Stimulated activated CD8-positive, alpha-beta memory T cell treated with anti-CD3 and anti-CD28 coated beads, Interleukin-4, amount 100 ng/mL, for 1 hour (primary cell): ENCODE measurements at places on chromosomes 3 and 15.

DNA sequence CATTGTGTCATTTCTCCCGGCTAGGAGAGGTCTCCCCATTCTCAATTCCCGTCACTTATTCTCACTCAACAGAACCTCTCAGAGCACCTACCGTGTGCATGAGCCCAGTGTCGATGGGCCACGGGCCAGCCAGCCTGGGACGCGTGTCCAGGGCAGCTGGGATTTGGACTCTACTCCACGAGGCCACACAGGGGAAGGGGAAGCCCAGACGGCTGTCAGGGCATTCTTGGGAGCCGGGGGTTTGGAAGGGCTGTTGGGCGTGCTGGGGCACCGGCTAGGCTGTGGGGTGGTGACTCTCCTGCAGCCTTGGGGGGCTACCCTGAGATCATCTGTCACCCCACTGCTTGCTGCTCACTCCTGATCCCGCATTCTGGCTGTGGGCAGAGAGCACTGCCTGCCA, 41.7 kb upstream of the PCSK6 start:
- no peak for DNase-seq

- no peak for DNase-seq
These were observed 47.0 kb upstream of the LRRFIP2 start for GRCh38 chr3:37221407-37221806.

DNA sequence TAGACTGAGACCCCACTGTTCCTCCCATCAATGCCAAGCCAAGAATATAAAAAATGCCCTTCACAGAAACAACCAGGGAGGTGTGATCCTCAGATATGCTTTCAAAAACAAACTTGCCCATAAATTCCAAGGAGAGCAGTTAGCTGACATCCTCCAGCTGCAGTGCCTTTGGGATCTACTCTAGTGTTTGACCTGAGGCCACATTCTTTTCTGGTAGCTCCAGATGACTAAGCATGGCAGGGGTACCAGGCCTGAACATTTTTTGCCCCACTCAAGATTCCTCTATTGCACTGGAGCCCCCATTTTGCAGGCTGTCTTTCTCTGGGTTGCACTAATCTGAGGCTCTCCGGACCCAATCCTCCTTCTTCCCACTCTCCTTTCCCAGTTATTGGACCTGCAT, 27.9 kb upstream of the ACP3 start:
- DNase-seq = no peak

- DNase-seq = no peak
These were observed 38.6 kb upstream of the SEC22A start for GRCh38 chr3:123163141-123163540.

DNA sequence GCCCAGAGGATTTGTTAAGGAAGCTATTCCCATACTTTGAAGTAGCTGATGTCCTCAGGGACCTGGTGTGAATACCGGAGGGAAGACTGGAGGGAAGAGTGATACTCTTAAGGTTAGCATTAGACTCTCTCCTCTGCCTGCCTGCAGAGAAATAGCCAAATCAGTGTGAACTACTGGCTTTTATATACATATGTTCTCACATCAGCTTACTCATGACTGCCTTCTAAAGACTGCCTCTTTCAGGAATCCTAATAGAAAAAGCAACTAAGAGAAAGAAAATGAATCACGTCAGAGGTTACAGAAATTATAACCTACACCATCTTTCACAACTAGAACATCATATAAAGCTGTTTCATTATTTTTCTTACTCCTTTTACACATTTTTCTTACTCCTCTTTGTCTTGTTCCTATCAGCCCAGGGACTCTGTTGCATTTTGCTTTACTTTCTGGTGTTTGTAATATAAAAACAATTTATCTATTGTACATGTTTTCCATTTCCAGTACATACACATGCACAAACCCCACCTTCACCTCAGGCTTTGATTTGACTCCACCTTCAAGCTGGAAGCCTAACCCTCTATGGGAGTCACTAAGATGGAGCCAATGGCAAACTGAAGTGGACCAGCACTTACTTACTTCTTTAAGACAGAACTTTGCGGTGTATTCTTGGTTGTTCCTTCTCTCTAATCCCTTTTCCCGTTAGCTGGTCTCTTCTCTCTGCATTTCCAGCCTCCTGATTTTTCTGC, 257.7 kb upstream of the UBE2E1 start:
- DNase-seq = no peak

- DNase-seq = no peak
These were observed 308.9 kb upstream of the TMCO5A start for GRCh38 chr15:37625576-37625975.

- DNase-seq = no peak
These were observed 58.1 kb downstream of the PDIA5 start for GRCh38 chr3:123124971-123125370.

GRCh38 chr3:72307438-72308115, 522.6 kb upstream of the PROK2 start:
- no peak for DNase-seq

GRCh38 chr3:134601539-134602439, 49.0 kb downstream of the KY start:
- DNase-seq = no peak

DNA sequence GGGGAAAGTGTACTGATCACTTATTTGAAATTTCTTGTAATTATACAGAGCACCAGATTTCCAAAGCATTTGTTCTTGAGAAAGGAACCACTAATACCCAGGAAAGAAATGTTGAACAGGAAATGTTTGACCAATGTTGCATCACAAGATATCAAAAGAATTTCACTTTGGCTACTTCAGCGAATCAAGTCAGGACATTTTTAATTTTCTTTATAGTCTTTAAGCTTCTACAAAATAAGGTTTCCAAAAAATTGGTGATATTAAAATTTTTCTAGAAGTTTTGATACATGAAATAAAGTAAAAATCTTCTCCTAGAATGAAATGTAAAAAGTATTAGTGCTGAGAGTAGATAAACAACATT, 421.9 kb downstream of the MECOM start:
- DNase-seq = no peak

DNA sequence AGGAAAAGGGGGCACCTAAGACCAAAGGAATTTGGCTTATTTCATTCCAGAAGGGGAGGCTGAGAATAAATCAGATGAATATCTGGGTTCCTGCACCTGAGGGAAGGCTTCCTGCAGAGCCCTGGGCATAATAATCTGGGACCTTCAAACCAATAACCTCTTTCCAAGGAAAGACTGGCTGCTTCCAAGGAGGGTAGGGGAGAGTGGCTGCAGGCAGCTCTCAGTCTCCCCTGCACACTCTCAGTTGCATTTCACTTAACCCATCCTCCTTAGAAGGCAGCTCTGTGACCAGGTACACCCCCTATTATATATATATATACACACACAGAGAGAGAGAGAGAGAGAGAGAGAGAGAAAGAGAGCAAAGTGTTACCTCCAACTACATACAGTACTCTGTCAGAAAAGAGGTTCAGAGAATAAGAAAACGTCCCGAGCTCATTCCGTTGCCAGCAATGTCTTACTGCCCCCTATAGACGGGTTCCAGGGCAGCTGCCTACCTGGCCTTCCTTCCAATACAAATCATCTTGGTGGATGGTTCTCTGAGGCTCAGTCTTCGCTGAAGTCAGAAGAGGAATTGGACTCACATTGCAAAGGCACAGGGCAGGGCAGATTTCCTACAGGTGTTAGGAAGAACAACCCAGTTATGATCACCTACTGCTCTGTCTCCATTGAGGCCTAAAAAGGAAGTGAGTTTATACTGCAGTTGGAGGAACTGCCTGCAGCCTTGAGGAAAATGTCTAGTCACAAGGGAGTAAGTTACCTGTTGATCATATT, 26.1 kb downstream of the CAPN3 start:
- no peak for DNase-seq

- no peak for DNase-seq
These were observed 40.2 kb downstream of the IDH2 start for GRCh38 chr15:90062023-90062442.

- no peak for DNase-seq
These were observed 30.9 kb downstream of the UBE2E1 start for GRCh38 chr3:23836536-23837230.

DNA sequence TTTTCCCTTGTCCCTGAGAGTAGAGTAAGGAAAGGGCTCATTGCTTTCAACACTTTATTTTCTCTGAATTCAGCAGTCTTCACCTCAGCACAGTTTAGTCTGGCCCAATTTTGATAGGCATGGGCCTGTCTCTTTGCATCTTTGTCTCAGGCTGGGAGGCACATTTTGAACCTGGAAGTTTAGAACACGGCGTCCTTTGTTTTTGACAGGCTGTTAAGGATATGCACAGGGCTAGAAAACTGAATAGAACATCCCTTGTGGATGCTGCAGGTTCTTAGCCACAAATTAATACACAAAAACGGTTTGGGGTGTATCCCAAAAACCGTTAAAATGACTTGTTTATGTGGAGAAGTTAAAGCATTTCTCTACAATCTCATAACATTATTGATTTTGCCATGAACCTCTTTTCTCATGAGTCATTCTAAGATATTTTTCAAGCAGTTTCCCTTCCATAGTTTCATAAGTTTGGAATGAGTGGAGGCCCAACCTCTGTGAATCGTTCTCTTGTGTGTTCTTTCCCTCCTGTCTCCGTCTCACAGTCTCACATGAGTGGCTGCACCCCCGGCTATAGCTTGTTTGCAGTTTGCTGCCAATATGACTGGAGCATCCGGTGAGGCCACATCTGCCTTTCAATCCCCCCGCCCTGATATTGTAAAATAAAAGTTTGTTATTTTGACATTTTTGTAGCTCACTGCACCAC, 192.9 kb upstream of the EIF1B start:
- DNase-seq = no peak

DNA sequence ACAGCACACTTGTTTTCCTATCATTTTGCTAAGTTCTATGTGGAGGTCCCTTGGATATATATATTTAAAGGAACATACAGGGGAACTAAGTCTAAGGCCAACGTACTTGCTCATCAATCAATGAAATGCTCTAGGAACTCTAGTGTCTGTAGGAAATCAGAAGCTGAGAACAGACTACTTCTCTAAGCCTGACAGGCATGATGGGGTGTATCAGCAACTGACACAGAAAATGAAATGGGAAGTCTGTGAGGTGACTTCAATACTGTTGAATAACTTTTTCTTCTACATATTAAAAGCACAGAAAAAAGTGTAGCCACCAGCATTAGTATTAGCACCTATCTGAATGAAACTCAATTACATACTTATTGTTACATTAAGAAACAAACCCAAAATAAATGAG, 56.9 kb upstream of the CSPG5 start:
- DNase-seq = no peak

- DNase-seq = no peak
These were observed 14.6 kb downstream of the MRPS25 start for GRCh38 chr3:15050405-15051092.

DNA sequence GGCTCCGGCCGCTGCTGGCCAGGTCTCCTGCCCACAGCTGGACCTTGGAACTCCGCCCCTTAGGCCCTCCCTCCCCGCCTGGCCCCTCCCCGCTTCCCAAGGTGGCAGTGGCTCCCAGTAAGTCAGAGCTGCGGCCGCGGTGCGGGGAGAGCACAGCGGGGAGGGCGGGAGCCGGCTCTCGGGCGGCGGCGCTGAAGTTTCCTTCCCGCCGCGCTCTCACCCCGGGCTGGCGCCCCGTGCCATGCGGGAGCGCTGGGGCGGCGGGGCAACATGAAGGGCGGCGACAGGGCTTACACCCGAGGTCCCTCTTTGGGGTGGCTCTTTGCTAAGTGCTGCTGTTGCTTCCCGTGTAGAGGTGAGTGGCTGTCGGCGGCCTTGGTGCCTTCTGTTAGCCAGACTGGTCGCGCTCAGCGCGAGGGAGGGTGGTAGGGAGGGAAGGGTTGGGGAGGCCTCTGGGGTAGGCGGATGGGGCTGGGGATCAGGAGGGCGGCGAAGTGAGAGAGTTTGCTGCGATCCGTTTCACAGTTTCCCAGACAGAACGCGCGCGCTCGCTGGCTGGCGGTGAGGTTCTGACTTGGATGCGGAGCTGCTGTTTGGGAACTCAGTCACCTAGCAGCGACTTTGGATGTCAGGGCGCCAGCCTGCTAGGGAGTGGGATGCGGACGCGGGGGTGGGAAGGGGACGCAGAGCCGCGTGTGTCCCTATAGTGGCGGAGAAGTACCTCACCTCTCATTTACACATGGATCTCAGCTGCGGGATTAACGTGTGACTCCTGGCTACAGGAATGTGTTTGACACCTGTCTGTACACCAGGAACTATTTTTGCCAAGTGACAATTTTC, 145.5 kb upstream of the UMPS start:
- DNase-seq = no peak

DNA sequence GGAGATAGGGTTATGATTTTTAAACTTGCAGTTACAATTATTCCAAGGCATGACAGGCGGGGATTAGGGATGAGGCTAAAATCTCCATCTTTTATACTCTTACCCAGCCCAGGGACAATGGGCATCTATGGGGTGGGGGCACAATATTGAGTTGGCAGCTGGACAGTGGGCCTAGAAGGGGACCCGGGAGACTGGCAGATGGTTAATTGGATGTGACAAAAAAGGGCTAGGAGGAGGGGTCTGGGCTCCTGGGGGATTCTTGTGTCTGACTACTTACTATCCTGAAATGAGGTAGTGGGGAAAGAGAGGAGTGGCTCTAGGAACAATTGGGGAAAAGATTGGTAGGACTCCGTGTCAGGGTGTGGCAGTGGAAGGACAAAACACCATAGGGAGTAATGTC, 53.0 kb upstream of the ROPN1 start:
- no peak for DNase-seq
